Endothelial cell of umbilical vein (primary cell): ENCODE measurements at places on chromosomes 16 and 17. TPM values are rescaled to one million over a fixed set of nuclear protein-coding genes. Genes with fewer than 3 reads are reported as not detected.

CBFA2T3 gene
- polyA plus RNA-seq: not detected in 2 replicates

- DNase-seq: no peak
Measured at GRCh38 chr17:13601776-13602551, at the start of gene HS3ST3A1. Gene HS3ST3A1 (minus strand): TSS chr17:13601929. CDS start chr17:13601129, 800 bp downstream.

SEC14L5 gene
- polyA plus RNA-seq: not detected in 2 replicates

GRCh38 chr16:11260596-11260966 is 4.6 kb upstream of the SOCS1 start:
- DNase-seq: no peak

DNA sequence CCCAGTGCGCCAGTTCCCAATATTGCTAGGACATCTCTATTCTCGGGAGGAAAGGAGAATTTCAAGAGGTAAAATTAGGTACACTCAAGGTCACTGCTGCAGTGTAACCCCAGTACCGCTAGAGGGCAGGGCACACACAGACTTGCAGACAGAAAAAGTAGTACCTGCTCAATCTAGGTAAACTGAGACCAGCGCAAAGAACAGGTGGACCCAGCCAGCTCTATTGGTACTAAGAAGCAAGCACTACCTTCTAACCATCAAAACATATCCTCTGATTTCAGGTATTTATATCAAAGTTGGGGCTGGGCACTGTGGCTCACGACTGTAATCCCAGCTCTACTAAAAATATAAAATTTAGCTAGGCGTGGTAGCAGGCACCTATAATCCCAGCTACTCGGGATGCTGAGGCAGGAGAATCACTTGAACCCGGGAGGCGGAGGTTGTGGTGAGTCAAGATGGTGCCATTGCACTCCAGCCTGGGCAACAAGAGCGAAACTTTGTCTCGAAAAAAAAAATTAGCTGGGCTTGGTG is 3.6 kb upstream of the WDR81 start:
- DNase-seq: peak; percentile 58

DNA sequence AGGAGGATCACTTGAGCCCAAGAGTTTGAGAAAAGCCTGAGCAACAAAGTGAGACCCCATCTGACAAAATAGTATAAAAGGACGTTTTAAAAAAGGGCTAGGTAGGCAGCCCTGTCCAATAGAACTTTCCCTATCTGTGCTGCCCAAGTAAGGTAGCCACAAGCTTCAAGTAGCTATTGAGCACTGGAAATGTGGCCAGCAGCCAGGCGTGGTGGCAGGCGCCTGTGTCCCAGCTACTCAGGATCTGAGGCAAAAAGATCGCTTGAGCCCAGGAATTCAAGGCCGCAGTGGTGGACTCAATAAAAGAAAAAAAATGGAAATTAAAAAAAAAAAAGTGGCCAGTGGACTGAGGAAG is 1.5 kb upstream of the NQO1 start:
- no peak for DNase-seq

KRTAP4-3 gene
- polyA plus RNA-seq: not detected in 2 replicates

DNAH3 gene
- not detected in 2 replicates for polyA plus RNA-seq

GRCh38 chr16:85571813-85572619 is 41.1 kb upstream of the GSE1 start:
- DNase-seq: no peak

GRCh38 chr16:81873206-81873605 is 94.1 kb downstream of the PLCG2 start:
- peak; percentile 35 for DNase-seq

TMEM132E gene
- not detected in 2 replicates for polyA plus RNA-seq

- no peak for DNase-seq
Measured at GRCh38 chr17:80860703-80861417, 130.8 kb upstream of the CHMP6 start.

OR1F1 gene
- polyA plus RNA-seq: 0.17 and 0.25 TPM in 2 replicates

GPR179 gene
- not detected in 2 replicates for polyA plus RNA-seq

DNA sequence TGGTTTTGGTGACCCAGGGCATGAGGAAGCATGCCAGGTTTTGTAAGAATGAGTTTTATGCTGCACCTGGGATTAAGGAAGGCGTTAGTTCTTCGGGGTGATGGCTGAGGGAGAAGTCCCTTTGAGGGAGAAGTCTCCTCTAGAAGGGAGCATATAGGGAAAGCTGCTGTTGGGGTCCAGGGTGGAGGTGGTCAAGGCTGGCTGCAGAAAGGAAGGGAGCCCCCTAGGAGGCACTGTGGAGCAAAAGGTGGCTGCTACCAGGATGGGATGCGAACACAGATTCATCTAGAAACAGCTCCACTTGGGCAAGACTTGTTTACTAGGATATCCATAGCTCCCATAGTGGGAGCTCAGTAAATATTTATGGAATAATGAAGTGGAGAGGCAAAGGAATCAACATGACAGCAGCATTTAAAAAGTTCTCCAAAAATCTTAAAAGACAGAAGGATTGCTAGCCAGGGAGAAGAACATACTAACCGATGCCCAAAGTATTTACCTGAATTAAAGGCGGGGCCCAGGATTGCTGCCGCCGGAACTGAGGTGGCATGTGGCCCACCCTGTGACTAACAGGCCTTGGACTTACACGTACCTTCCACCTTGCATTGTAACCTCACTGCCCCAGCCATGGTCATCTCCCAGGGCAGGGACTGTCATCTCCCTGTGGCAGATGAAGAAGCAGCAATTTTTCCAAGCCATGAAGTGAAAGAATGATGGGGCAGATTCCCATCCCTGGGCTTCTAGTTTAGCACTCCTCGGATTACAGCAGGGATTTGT is 7.1 kb upstream of the LPCAT2 start:
- DNase-seq: no peak

DNA sequence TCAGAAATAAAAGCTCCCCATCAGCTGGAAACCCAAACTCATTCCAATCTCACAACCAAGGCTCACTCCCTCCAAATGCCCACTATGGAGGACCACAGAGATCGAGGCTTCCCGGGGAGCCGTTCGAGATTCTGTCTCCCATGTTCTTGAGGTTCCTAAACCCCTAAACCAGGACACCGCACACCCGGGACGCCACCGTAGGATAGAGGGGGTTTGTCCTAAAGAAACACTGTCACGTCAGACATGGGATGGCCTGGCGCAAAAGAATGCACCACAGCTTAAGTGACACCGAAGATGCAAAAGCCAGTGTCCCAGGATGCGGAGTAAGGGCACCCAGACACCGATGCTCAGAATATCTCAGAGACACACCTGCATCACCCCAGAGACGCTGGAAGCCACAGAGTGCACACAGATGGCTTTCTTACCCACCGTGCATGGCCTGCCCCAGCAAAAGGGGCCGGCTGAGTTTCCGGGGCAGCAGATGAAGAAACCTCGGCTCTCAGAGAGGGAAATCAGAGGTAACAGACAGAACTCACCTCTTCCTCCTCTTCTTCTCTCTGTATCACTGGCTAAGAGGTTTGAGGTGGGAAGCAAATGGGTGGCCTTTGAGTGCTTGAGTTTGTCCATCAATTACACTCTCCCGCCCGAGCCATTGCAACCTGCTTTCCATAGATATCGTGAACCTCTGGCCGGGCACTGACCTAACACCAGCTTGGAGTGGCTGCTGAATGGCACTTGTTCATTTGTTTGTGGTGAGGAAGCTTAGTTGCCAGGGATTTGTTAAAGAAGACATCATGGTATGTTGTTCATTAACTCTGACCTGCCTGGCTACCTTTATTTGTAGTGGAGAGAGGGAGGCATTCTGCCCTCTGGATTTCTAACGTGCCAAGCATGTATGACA is 65.1 kb upstream of the TNRC6C start:
- DNase-seq: no peak

LRRC36 gene
- 0.30 and 0.37 TPM in 2 replicates for polyA plus RNA-seq

GRCh38 chr17:16439811-16440351 is 24.5 kb downstream of the TRPV2 start:
- peak; percentile 33 for DNase-seq

ASGR1 gene
- polyA plus RNA-seq: 12.5 and 13.7 TPM in 2 replicates
